Natural killer cell (primary cell): ENCODE measurements at places on chromosomes 1 and 21.

- DNase-seq: no peak
Measured at GRCh38 chr1:190140644-190141043, 337.0 kb downstream of the BRINP3 start.

DNA sequence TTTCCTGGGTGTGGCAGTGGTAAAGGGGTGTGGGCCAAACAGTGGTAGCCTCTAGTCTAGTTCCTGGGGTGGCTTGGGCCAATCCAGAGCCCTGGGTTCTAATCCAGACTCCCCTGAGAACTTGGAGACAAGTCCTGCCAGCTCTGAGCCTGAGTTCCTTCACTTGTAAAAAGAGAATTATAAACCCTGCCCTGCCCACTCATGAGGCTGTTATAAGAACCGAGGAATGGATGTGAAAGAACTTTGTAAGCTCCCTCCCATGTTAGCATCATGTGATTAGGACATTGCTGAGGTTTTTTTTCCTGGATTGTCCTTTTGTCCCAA is 131.0 kb downstream of the RRAGC start:
- DNase-seq: no peak

- DNase-seq: no peak
Measured at GRCh38 chr1:36222481-36223380, 1.5 kb upstream of the THRAP3 start.

GRCh38 chr1:244861683-244862082 is 2.7 kb downstream of the HNRNPU start:
- DNase-seq: no peak

GRCh38 chr1:24897263-24898151 is 32.6 kb downstream of the RUNX3 start:
- DNase-seq: peak; percentile 15

DNA sequence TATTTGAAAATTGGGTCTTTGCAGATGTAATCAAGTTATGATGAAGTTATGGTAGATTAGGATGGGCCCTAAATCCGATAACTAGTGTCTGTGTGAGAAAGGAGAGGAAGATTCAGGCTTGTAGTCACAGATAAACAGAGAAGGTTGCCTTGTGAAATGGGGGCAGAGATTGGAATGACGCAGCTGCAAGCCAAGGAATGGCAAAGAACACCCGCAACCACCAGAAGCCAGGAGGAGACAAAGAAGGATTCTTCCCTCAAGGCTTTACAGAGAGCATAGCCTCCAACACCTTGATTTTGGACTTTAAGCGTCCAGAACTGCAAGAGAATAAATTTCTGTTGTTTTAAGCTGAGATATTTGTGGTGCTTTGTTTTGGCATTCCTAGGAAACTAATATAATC is 35.4 kb upstream of the COL24A1 start:
- DNase-seq: no peak

DNA sequence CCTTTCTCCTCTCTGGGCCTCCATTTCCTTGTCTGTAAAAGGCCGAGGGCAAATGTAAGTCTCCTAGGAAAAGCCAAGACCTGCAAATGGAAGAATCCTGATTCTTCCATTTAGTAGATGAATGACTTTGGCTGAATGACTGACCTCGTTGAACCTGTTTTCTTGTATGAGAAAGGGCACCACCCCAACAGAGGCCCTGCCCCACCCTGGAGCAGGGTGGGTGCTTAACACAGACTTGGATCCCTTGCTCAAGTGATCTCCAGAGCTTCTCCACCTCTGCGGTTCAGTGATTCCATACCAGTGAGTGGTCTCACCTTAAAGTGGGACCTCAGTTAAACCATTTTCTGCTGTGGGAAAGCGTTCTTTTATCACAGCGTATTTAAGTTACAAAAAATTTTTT is 39.0 kb upstream of the GUCA2B start:
- no peak for DNase-seq

GRCh38 chr1:163875927-163876320 is 554.2 kb downstream of the NUF2 start:
- no peak for DNase-seq

DNA sequence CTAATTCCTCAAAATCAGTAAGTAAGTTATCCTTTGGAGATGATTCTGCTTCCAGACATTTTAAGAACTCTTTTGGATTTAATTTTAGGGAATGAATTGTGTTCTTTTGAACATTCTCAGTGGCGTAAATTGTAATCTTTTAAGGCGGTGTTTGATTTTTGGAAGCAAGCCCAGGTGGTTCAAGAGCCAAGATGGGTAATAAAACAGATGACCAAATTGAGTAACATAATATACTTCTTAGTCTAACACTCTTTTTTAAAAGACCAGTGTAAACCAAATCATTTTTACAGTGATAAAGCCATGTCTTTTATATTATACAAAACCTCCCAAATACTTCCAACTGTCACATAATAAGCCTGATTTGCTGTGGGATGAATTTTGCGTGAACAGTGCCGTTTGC is 133.8 kb downstream of the LRRC40 start:
- no peak for DNase-seq

DNA sequence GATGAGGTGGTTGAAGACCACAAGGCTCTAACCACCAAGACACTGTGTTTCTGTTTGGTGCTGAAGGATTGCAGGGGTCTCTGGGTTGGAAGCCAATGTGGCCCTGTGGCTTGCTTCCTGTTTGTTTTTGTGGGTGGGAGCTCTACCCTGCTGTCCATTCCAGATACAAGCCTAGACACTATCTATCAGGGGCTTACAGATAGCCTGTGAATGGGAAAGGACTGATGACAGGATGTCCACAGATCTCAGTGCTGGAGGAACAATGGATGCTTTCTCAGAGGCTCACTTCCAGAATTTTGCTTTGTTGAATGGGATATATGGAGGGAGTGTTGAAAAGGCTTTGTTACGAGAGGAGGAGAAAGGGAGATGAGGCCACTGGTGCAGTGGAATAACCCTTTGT is 69.7 kb downstream of the NOS1AP start:
- no peak for DNase-seq

DNA sequence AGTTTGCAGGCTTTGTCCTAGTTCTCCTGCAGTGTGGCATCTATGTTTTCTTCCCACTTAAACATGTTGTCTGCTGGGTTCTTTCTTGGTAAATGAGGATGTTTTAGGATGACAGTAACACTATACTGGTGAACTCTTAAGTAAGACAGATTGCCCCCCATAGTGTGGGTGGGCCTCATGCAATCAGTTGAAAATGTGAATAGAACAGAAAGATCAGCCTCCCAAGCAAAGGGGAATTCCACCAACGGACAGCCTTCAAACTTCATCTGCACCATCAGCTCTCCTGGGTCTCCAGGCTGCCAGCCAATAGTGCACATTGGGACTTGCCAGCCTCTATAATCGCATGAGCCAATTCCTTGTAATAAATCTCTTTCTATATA is 10.7 kb upstream of the TARBP1 start:
- DNase-seq: no peak

- DNase-seq: peak; percentile 84
Measured at GRCh38 chr1:223716302-223716862, 4.0 kb downstream of the CAPN2 start.

GRCh38 chr1:147545133-147545532 is 3.8 kb downstream of the BCL9 start:
- peak; percentile 92 for DNase-seq

DNA sequence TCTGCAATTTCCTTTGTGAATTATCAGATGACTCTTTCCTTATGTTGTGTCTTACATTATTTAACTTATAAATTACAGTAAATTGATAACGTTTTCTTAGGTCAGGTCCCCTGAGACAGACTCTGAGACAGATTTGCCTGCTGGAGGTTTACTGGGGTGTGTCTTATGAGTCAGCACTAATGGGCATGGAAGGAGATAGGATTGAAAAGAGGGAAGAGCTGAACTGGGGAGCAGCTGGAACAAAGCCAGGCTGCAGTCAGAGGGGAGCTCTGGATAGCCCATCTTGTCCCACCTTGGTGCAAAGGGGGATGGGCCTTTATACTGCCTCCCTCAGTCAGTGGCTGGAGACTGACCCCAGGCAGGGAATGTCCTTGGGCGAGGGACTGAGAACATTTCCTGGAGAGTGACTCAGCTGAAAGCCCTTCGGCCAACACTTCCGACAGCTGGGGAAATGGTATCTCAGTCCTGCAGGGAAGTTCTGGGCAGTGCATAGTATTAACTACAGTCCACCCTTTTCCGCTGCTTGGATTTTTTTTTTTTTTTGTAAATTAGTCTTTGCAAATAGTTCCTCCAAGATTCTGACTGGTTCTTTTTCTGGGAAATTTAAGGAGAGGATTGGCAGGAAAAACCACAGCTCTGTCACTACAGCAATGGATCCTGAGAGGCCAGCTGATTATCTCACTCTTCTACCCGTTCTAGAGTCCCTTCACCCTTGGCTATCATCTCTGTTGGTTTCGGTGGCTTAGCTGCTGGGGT is 39.1 kb upstream of the CDC42BPA start:
- DNase-seq: no peak

DNA sequence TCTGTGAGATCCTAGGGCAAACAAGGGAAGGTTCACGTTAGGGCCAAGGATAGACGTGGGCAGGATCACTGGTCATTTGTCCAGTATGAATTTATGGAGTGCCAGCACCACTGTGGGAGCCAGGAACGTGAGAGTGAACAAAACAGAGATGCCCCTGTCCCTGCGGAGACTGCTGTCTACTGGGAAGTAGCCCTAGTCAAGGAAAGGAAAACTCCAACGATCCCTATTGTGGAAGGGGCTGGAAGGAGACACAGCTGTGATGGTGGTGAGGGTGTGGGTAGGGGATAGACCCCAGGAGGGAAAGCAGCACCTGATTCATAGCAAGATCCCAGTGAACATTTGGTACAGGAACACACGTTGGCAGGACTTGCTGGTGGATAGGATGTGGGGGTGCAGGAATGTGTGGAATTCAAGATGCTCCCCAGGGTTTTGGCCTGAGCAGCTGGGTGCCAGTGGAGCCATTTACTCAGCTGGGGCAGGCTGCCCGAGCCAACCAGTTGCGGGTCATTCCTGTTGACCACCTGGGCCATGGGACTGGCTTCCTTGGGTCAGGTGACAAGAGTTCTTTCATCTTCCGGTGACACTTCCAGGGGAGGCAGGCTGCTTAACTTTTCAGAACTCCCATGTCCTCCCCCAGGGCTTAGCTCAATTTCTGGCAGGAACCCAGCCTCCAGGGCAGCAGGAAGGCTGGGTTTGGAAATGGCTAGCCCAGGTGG is 1.2 kb upstream of the ATP13A2 start:
- no peak for DNase-seq

- no peak for DNase-seq
Measured at GRCh38 chr1:156749419-156750118, 1.9 kb downstream of the HDGF start.

DNA sequence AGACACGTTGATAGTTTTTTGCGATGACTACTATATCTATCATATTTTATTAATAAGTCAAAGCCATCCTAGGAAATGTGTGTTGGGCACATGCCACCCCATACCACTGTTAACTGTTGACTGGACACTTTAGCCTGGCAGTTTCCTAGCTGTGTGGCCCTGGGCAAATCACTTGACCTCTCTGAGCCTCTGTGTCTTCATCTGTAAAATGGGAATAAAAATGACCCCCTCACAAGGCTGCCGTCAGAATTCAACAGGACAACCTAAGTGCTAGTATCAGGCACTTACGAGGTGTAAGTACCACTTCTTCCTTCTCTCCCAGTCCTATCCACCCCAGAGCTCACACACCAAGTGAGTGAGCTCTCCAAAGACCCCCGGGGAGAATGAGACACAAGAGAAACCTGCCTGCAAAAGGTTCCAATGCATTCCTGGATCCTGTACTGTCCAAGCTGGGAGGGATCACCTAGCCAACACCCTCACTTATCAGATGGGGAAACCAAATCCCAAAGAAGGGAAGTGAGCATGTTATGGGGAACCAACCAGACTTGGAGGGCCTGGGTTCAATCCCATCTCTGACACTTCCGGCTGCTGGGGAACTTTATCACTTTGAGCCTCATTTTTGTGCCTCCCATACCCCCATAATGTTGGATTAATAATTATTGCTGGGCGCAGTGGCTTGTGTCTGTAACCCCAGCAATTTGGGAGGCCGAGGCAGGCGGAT is 24.9 kb downstream of the HSPG2 start:
- no peak for DNase-seq

GRCh38 chr21:27498025-27498424 is 531.1 kb upstream of the ADAMTS5 start:
- DNase-seq: no peak

- peak; percentile 59 for DNase-seq
Measured at GRCh38 chr1:169368406-169368769, 393 bp downstream of the BLZF1 start.

DNA sequence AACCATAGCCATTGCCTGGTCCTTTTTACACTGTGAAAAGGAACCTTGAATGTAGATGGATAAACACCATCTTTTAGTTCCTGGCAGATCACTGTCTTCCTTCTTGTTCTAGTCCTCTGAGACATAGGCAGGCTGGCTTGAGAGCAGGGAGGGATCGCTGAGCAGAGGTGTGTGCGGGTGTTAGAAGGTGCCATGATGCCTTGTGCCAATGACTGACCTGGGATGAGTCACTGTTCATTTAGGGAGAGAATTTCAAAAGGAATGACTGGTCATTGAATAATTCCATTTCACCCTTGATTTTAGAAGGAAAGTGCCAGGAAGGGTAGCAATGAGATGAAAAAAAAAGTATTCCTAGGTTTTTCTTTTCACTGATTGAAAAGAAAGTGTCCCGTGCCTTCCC is 383.9 kb downstream of the KIF26B start:
- DNase-seq: no peak

DNA sequence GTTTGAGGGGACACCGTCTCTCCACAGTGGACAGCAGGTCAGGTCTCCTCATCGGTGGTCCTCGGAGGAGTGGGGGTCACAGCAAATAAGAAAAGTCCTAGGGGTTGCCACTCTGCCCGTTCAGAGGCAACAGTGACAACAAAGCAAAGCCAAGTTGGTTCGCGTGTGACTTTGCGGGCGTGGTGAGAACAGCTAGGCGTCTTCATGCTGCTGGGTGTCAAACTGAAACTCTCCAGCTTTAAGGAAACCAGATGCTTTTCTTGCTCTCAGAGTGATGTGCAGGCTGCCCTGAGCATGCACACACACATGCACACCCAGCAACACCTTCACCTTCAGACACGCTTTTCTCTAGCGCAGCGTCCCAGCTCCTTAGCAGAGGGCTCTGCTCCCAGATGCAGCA is 70.1 kb upstream of the ARHGEF16 start:
- DNase-seq: peak; percentile 53

- DNase-seq: peak; percentile 56
Measured at GRCh38 chr1:173202424-173203145, 4.5 kb downstream of the TNFSF4 start.

DNA sequence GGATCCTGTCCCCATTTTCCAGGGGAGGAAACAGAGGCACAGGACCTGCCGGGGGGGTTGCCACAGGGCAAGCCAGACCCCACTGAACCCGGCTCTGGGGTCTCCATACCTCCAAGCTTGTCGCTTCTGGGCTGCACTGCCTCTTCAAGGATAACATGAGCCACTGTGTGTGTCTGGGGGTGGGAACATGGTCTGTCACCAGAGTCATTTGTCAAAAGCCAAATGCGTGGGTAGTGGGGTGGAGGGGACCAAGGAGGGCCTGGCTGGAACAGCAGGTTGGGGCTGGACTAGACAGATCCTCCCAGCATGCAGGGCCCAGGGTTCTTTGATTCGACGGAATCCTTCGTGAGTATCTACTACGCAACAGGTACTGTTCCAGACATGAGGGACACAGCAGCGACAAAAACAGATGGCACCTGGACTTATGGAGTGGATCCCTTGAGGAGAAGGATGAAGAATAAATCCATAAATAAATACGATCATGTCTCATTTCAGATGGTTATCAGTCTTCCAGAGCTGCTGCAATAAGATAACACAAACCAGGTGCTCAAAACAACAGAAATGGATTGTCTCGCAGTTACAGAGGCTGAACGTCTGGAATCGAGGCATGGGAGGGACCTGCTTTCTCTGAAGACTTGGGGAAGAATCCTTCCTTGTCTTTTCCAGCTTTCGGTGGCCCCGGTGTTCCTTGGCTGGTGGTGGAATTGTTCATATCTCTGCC is 28.7 kb downstream of the C1QB start:
- DNase-seq: no peak
